Stimulated activated CD8-positive, alpha-beta memory T cell treated with anti-CD3 and anti-CD28 coated beads, Interleukin-2, amount 100 ng/mL, for 1 hour (primary cell): ENCODE measurements at places on chromosomes 16 and 17.
A peak's percentile ranks its signal among the peaks of the same experiment; 100 is the strongest.

DNA sequence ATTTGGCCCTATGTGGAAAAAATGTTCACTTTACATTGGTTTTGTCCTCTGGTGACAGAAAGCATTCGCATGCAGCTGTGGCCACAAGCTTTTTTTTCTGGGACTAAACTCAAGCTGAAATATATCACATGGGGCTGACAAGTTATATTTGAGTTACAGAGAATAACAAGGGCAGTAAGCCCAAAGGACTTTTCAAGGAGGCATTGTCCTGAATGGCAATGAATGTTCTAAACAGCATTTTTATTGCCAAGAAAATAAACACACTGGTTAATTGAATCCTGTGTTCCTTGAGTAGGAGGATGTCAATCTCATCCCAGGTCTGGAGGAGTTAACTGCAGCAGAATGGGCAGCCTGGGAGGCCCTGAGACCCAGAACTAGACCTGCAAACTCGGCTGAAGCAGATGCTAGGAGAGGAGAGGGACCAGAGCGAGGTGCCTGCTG lies 114.5 kb downstream of the COPRS start:
- DNase-seq, result no peak

DNA sequence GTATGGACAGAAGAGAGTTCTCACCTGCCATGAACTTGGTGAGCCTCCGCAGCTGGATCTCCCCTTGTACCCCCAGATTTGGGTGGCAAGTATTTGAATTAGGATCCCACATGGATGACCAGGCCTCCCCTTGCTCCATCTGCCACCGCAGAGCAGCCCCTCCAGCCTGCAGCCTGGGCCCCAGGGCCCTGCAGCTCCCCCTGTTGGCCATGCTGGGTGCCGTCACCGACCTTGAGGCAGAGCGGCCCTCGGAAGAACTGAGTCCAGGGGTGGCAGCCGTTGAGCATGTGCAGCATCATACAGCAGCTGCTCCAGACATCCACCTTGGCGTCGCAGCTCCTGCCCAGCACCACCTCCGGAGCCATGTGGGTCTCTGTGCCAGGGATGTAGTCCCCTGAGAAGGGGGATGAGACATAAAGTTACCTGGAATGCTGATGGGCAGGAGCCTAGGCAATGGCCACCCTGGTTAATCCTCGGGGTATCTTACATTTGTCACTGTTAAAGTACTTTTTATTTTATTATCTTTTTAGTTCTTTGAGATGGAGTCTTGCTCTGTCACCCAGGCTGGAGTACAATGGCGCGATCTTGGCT lies 9.0 kb upstream of the SPATA32 start:
- peak; percentile 29 for DNase-seq

DNA sequence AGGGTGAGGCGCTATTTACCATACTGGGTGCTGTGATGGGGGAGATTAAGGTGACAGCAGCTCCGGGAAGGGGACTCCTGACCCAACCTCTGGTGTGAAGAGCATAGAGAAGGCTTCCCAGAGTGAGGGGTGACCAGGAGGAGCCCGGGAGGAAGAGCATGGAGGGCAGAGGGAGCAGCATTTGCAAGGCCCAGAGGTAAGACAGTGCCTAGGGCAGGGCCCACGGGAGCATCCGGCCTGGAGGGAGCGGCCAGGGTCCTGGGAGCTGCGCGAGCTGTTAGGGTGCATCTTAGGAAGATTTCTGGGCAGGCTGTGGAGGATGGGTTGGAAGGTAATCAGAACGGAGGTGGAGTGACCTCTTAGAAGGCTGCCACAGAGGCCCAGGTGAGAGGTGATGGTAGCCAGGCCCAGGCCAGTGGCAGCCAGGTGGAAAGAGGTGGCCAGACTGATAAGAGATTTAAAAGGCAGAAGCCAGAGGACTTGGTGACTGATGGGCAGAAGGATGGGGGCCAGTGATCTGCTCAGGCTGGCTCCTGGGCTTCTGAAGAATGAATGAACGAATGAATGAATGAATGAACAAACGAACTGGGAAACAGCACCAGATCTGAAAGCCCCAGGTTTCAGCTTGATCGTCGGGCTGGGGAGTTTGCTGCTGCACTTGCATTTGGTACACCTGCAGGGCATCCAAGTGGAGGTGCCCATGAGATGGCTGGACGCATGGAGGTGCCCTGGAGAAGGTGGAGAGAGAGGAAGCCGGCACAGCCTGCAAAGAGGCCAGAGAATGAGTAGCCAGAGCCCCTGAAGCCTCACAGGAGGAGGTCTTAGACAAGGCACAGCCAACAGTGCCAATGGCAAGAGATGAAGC lies 13.0 kb upstream of the TMEM92 start:
- DNase-seq, result no peak

GRCh38 chr16:49366669-49367068 lies 6.9 kb upstream of the C16orf78 start:
- no peak for DNase-seq

- DNase-seq, result no peak
These were observed 209.3 kb downstream of the MSI2 start for GRCh38 chr17:57465610-57466009.

DNA sequence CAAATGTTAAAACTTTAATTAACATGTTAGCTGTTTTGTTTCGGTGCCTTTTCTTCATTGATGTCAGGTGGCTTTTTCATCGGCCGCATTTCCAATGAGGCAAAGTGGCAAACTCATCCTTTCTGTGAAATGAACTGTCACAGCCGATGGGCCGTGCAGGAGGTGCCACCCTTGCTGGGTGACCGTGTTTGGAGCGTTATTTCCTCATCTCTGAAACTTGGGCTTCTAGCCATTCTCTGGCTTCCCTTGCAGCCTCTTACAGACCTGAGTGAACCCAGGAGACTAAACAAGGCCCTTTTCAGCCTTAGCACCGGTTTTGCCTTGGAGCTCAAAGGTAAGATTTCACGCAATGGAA lies 42.2 kb upstream of the PRSS54 start:
- DNase-seq, result no peak

GRCh38 chr16:26569793-26570192 lies 496.9 kb upstream of the C16orf82 start:
- DNase-seq, result no peak

- DNase-seq, result no peak
These were observed 28.9 kb downstream of the CMIP start for GRCh38 chr16:81473558-81473957.

GRCh38 chr16:83744441-83744981 lies 63.3 kb upstream of the HSBP1 start:
- DNase-seq, result no peak

DNA sequence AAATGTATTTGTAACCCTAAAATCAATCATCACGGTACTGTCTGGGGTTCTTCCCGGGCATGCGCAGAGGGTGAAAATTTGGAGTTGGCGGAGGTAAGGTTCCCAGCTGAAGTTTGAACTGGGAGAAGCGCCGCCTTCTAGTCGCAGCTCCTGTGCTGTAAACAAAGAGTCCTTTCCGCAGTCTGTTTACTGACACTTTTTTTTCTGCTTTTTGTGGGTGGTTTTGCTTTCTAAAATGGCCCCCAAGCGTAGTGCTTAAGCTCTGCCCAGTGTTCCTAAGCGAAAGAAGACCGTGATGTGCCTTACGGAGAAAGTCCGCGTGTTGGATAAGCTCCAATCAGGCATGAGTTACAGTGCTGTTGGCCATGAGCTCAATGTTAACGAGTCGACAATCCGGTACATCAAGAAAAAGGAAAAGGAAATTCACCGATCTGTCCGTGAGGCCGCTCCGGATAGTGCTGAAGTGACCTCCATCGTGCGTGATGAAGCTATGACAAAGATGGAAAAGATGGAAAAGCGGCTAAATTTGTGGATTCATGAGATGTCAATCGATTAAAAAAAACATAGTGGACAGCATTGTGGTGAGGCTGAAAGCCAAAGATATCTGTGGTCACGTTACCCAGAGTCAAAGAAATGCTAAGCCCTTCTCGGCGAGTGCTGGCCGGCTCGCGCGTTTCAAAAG lies 570 bp upstream of the CFDP1 start:
- peak; percentile 14 for DNase-seq

GRCh38 chr17:79696610-79696982 lies 34.1 kb upstream of the ENPP7 start:
- no peak for DNase-seq

GRCh38 chr16:85612191-85612800 lies 826 bp upstream of the GSE1 start:
- no peak for DNase-seq

GRCh38 chr17:82188001-82188961 lies 24.4 kb downstream of the CCDC57 start:
- DNase-seq, result no peak

DNA sequence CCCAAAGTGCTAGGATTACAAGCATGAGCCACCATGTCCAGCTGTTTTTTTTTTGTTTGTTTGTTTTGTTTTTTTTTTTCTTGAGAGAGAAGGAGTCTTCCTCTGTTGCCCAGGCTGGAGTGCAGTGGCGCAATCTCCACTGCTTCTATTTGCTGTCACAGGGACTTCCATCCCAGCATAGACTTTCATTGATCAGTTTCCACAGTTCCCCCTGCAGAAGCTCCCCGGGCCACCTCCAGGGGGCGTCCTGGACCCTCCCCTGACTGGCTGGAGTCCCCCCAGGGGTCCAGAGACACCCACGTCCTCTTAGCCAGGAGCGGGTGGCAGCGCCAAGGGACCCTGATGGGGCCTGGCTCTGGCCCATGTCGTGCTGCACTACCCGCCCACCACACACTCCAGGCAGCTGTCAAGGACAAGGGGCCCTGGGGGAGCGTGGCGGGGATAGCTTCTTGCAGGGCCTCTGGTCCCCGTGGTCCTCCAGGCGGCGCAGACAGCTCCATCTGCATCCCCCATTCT lies 3.1 kb upstream of the NPW start:
- no peak for DNase-seq

- DNase-seq, result no peak
These were observed 38.3 kb downstream of the PRKCA start for GRCh38 chr17:66340720-66341119.

GRCh38 chr17:40433551-40434415 lies 9.5 kb upstream of the IGFBP4 start:
- DNase-seq, result no peak

DNA sequence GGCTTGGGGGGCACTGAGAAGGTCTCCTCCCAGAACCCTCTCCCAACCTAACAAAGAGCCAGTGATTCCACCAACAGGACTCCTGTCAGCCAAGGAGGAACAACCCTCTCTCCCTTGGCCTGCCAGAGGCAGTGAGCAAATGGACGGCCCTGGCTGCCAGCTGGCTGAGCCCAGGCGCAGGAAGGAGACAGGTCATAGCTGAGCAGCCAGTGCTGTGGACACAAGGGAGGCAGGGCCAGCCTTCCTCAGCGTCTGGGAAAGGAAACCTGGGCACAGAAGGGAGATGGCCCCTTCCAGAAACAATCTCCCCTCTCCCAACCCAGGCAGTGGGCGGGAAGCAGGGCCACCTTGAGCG lies 2.1 kb downstream of the MPO start:
- no peak for DNase-seq
